ENCODE measurements at places on chromosomes 13 and 19.
A peak's percentile ranks its signal among the peaks of the same experiment; 100 is the strongest.

DNA sequence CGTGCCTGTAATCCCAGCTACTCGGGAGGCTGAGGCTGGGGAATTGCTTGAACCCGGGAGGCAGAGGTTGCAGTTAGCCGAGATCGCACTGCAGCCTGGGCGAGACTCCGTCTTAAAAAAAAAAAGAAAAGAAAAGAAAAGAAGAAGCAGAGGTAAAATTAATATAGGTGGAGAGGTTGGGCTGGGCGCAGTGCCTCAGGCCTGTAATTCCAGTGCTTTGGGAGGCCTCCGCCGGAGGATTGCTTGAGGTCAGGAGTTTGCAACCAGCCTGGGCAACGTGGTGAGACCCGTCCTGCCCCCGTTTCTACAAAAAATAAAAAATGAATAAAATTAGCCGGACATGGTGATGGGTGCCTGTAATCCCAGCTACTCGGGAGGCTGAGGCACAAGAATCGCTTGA is 912 bp upstream of the TUBA3C start:
- DNase-seq, result no peak

- DNase-seq, result no peak
These were observed 75.7 kb downstream of the ZNF100 start for GRCh38 chr19:21691661-21692060.

GRCh38 chr13:23636360-23636759 is 66.1 kb downstream of the TNFRSF19 start:
- no peak for DNase-seq

GRCh38 chr13:110018009-110018408 is 231.6 kb upstream of the IRS2 start:
- peak; percentile 28 for DNase-seq

- no peak for DNase-seq
These were observed 85.7 kb upstream of the SERP2 start for GRCh38 chr13:44287958-44288357.

- peak; percentile 45 for DNase-seq
These were observed 8.1 kb upstream of the ERICH6B start for GRCh38 chr13:45623516-45624090.

- no peak for DNase-seq
These were observed 138.9 kb downstream of the SHISA2 start for GRCh38 chr13:25912961-25913360.

DNA sequence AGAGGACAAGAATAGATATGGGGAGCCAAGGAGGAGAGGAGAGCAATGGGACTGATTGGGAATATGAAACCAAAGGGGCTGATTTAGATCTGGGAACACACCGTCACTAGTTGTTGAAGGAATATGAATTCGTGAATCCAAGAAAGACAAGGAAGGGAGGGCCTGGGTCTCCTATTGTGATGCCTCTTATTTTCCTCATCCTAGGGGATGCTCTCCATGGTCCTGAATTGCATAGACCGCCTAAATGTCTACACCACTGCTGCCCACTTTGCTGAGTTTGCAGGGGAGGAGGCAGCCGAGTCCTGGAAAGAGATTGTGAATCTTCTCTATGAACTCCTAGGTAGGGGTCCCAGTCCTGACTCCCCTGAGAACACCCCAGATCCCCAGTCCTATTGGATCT is 21.5 kb downstream of the RYR1 start:
- peak; percentile 32 for DNase-seq

GRCh38 chr19:3243819-3244700 is 19.6 kb downstream of the CELF5 start:
- peak; percentile 66 for DNase-seq

DNA sequence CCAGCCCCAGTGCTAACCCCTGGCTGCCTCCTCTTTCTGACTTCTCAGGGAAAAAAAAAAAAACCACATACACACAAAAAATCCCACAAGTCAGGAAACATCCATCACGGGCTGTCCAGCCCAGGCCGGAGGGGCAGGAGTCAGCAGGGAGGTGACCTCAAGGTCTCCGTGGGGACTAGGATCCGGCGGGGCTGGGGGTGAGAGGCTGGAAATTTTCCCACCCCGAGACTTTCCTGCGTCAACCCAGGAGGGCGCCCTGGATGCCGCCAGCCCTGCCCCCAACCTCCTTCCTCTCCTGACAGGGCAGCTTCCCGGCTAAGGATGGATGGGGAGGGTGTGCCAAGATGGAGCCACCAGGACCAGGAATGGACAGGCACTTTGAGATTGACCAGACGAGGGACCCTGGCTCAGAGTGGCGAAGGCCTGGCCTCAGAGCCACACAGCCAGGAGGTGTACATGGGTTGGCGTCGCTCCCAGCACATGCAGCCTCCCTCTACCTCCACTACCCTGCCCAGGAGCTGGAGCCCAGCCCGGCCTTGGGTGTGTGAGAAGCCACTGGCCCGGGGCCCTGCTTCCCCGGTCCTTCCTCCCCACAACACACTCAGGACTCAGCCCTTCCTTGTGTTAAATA is 33.3 kb downstream of the BLOC1S3 start:
- no peak for DNase-seq

DNA sequence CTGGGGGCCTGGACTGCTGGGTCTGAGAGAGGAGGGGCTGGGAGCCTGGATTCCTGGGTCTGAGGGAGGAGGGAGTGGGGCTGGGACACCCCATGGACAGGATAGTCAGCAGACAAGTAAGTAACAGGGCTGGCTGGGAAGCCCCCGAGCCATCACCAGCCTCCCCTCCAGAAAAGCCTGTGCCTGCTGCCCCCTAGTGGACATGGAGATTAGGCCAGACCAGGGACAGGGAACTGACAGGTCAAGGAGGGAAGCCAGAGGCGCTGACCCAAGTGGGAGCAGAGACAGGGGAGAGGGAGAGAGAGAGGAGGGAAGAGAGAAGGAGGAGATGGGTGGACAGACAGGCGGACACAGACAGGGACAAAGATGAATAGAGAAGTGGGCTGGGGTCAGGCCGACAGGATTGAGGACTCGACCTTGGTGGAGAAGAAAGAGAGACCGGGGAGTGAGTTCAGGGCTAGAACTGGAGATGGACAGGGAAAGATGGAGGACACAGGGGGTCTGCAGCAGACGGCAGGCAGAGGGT is 6.7 kb upstream of the ERFL start:
- DNase-seq, result peak; percentile 56

DNA sequence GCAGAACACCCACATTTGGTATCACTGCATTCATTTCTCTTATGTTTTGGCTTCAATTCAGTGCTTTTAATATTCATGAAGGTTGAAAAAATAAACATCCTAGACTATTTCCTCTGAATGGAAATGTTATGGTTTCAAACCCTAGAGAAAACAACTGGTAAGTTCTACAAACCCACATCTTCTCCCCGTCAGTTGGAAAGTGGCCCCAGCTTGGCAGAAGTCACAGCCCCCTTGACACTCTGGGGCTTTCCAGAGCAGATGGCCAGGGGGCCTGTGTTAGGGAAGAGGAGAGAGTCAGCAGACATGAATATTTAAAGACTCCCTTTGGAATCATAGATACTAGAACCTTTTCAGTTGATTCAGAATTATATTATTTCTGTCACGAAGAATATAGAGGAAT is 123.9 kb downstream of the SHISA2 start:
- DNase-seq, result no peak

DNA sequence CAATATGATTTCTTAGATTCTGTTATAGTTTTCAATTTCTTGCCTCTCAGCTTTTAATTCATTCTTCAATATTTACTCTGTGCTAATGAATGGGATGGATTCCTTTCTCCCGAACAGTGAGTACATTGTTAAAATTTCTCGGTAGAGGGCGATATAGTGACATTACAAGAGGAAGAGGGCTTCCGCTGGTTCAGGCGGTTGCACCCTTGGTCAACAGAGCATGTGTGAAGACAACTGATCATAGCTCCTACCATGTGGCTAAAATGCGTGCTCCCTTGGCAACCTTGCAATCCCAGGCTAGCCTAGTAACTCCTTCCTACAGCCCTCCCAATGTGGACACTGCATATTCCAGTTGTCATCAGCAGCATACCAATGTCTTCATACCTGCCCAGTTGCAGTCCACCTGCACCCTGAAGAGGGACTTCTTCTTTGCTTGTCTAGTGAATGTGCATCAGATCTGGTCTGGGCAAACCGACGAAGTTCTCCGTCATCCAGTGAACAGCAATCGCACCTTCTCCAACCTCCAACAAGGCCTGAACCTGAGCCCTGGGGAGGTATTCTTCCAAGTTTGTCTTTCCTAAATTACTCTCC is 653.0 kb upstream of the GPC6 start:
- peak; percentile 39 for DNase-seq

All from epithelial cell of esophagus (primary cell).